ENCODE measurements at places on chromosomes 2 and 18. TPM values are rescaled to one million over a fixed set of nuclear protein-coding genes. Genes with fewer than 3 reads are reported as not detected.
A peak's percentile ranks its signal among the peaks of the same experiment; 100 is the strongest.

GRCh38 chr2:150409196-150409595 lies 78.3 kb downstream of the RND3 start:
- no peak for DNase-seq

GRCh38 chr18:6355789-6356589 lies 58.7 kb downstream of the L3MBTL4 start:
- peak; percentile 91 for DNase-seq

DNA sequence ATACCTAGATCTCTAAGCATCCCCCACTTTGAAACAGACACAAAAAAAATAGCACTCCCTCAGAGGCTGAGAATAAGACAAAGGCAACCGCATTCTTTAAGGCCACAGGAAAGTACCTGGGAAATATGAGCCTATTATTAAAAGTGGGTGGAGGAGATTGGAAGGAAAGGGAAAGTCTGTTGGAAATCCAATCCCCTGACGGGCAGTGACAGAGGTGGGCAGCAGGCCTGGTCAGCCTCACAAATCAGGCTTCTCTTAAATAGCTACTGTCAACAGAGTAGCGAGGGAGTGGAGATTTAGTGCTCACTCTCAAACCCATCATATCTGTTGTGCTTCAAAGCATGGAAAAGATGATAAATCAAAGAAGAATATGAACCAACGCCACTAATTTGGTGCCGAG lies 324.4 kb downstream of the ALK start:
- no peak for DNase-seq

DNA sequence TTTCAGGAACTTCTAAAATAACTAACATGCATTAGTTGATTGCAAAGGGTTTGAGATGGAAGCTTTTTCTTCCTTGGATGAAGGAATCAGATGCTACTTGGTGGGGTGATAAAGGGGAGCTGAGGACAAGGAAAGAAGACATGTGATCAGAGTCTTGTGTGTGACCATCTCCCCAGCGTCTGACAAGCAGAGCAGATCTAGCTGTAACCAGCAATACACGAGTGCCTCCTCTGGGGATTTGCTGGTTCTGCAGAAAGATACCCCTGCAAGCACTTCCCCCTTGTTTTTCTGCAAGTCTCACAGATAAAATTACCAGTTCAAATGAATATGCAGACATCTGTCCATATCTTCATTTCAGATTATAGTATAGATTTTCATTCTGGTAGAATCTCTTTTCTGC lies 2.7 kb downstream of the CDH7 start:
- DNase-seq, result no peak

DNA sequence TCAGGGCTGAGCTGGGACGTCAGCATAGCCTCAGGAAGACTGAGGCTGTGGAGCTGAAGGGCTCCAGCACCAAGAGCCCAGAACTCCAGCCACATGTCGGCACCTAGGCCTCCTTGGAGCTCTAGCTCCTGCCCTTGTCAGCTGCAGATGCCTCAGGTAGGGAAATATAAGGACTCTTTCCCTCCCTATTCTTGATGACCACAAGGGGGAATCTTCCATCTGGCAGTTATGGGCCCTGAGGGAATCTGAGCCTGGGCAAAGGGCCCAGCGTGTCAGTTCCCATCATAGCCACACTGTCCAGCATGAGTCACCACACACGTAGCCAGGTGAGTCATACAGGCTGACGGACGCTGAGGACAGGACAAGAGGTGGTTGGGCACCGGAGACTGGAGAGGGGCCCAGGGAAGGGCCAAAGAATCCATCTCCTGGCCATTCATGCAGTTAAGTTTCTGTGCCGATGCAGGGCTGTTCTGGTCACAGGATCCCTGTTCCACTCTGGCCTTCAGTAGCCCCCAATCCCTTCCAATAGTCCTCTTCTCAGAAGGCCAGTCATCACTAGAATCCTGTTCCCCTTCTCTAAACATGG lies 1.8 kb downstream of the MPV17 start:
- peak; percentile 91 for DNase-seq

DNA sequence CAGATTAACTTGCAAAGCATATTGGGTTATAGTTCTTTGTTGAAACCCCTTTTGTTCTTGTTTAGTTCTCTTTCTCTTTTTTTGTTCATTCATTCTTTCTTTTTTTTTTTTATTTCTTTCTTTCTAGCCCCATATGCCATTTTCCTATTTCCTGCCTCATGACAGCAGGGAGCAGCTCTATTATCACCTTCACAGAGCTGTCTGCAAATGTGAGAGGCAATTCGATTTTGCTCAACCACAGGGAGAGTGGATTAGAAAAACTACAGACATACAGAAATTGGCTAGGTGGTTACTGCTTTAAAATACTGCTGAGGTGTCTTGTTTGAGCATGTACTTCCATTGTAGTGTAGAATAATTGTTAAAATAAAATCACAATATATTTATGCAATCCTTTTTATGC lies 44.2 kb upstream of the TBR1 start:
- no peak for DNase-seq

GRCh38 chr2:126748929-126749518 lies 93.1 kb downstream of the GYPC start:
- no peak for DNase-seq

- DNase-seq, result peak; percentile 24
Observed at GRCh38 chr2:127576433-127577207, 41.1 kb downstream of the MYO7B start.

DNA sequence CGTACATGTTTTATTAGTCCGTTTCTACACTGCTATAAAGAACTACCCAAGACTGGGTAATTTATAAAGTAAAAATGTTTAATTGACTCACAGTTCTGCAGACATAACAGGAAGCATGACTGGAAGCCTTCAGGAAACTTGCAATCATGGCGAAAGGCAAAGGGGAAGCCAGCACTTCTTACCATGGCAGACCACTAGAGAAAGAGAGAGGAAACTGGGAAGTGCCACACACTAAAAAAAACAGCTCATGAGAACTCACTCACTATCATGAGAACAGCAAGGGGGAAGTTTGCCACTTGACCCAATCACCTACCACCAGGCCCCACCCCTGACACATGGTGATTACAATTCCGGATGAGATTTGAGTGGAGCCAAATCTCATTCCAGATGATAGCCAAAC lies 466.2 kb downstream of the IRS1 start:
- no peak for DNase-seq

DNA sequence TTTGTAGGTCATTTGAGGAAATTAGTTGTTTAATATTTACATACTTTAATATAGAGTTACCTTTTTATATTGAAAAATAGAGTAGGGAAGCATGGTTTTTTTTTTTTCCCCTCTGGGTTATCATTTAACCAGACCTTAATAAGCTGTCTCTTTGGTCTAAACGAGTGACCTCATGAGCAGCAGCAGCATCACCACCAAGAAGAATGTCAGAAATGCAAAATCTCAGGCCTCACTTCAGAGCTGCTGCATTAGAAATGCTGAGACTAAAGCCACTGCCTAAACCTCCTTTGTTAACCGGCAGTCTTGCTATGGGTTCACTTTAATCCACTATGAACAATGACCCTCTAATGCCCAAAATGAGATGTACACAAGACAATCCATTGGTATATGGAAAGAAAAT lies 733.7 kb upstream of the FAM98A start:
- DNase-seq, result no peak

The CBLN2 gene
- total RNA-seq, result not detected

The TMEM214 gene
- 57.3 TPM for total RNA-seq

The SERPINB10 gene
- 1.7 TPM for total RNA-seq

The ASB18 gene
- total RNA-seq, result 1.1 TPM
